ENCODE measurements at places on chromosomes 12 and 14.
A peak's percentile ranks its signal among the peaks of the same experiment; 100 is the strongest.

- H3K4me1 ChIP-seq, result no peaks in the 10 kb centered on the region
- no peak overlapping the region for H3K4me3 ChIP-seq
Observed at GRCh38 chr14:29380826-29381225, 546.8 kb downstream of the PRKD1 start.

GRCh38 chr12:72989458-72989947 lies 717.3 kb downstream of the TRHDE start:
- H3K4me1 ChIP-seq, result no peaks in the 10 kb centered on the region
- H3K36me3 ChIP-seq, result no peaks in the 10 kb centered on the region

- no peak for DNase-seq
- H3K4me3 ChIP-seq, result no peak overlapping the region
- no peaks in the 10 kb centered on the region for H3K4me1 ChIP-seq
- no peaks in the 10 kb centered on the region for H3K36me3 ChIP-seq
- H3K27ac ChIP-seq, result no peak overlapping the region
Observed at GRCh38 chr12:9030776-9031175, 41.4 kb downstream of the KLRG1 start.

GRCh38 chr14:23589606-23590005 lies 11.0 kb upstream of the JPH4 start:
- H3K36me3 ChIP-seq, result no peaks in the 10 kb centered on the region
- H3K27ac ChIP-seq, result no peak overlapping the region
- no peaks in the 10 kb centered on the region for H3K4me1 ChIP-seq
- H3K27me3 ChIP-seq, result no peaks in the 10 kb centered on the region

- DNase-seq, result no peak
- no peaks in the 10 kb centered on the region for H3K36me3 ChIP-seq
- H3K27me3 ChIP-seq, result no peaks in the 10 kb centered on the region
- H3K4me3 ChIP-seq, result no peak overlapping the region
- H3K4me1 ChIP-seq, result no peaks in the 10 kb centered on the region
Observed at GRCh38 chr12:9730591-9730990, 2.3 kb downstream of the CLECL1 start.

DNA sequence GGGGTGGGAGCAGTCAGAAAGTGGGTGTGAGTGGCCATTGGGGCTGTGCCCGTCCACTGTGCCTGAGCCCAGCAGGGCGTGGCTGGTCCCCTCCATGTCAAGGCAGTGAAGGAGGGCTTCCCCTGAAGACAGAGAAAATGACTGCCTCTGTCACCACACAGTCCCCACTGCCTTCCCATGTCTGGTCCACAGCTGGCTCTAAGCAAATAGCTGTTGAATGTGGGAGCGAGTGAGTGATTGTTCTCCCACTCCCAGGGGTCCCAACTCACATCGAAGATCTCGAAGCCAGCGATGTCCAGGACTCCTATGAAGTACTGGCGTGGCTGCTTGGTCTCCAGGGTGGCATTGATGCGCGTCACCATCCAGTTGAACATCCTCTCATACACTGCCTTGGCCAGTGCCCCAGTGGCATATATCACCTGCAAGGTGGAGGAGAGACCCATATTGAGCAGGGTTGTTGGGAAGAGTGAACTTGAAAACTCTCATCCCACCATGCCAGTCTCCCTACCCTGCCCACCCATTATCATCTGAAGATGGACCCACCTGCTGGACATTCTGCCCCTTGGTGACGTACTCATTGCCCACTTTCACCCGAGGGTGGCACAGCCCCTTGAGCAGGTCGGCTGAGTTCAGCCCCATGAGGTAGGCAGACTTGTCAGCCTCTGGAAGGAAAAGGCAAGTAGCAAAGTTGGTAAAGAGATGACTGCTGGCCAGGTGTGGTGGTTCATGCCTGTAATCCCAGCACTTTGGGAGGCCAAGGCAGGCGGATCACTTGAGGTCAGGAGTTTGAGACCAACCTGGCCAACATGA lies 6.6 kb downstream of the MYH7 start:
- H3K27me3 ChIP-seq, result peaks cover 42% of the 10 kb centered on the region
- no peak overlapping the region for H3K27ac ChIP-seq
- H3K36me3 ChIP-seq, result no peaks in the 10 kb centered on the region
- no peak for DNase-seq
- H3K4me1 ChIP-seq, result no peaks in the 10 kb centered on the region
- H3K4me3 ChIP-seq, result no peak overlapping the region

DNA sequence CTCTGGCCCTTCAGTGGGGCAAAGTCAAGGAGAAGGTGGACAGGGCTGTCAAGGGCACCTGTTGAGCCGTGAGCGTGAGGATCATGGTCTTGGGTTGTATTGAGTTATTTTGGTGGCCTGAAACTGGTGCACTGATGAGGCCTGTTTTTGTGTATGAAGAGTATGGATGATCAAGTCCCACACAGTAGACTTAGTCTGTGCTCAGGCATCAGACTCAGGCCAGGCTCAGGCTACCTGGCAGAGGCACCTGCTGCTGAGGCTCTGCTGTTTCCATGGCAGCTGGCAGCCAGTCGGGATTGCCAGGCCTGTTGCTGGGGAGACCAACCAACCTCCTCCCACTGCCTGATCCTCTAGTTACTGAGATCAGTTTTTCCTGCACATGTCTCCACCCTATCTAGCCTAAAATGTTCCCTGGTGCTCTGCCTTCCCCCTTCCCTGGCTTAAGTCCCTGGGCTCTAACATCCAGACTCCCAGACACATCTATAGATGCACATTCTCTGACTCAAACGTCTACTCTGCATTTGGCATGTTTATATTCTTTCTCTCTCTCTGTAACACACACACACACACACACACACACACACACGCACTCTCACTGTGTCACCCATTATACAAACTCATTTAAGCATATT lies 5.1 kb downstream of the JPH4 start:
- H3K4me3 ChIP-seq, result no peak overlapping the region
- DNase-seq, result no peak
- peaks cover 20% of the 10 kb centered on the region for H3K27me3 ChIP-seq
- no peaks in the 10 kb centered on the region for H3K36me3 ChIP-seq

GRCh38 chr12:105876396-105876927 lies 262.3 kb downstream of the NUAK1 start:
- no peaks in the 10 kb centered on the region for H3K36me3 ChIP-seq
- DNase-seq, result no peak
- H3K27ac ChIP-seq, result no peak overlapping the region
- H3K4me3 ChIP-seq, result no peak overlapping the region
- no peaks in the 10 kb centered on the region for H3K27me3 ChIP-seq
- H3K4me1 ChIP-seq, result no peaks in the 10 kb centered on the region

DNA sequence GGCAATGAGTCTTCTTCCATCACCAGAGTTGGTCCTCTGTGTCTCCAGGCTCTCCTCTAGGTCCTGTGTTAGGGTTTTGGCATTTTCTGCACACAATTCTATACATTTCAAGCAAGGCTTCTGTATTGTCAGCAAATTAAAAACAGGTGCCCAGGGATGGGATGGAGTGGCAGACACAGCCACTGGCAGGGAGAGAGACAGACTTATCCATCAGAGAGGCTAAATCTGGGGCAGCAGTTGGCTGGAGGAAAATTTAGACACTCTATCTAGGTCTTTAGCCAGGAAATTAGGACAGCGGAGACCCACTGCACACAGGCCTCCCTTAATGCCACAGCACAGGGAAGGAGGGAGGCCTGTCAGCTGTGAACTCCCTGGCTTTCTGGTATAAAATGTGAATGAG lies 20.2 kb downstream of the PLEKHD1 start:
- no peak for DNase-seq
- no peaks in the 10 kb centered on the region for H3K36me3 ChIP-seq
- H3K4me3 ChIP-seq, result no peak overlapping the region
- H3K4me1 ChIP-seq, result no peaks in the 10 kb centered on the region

DNA sequence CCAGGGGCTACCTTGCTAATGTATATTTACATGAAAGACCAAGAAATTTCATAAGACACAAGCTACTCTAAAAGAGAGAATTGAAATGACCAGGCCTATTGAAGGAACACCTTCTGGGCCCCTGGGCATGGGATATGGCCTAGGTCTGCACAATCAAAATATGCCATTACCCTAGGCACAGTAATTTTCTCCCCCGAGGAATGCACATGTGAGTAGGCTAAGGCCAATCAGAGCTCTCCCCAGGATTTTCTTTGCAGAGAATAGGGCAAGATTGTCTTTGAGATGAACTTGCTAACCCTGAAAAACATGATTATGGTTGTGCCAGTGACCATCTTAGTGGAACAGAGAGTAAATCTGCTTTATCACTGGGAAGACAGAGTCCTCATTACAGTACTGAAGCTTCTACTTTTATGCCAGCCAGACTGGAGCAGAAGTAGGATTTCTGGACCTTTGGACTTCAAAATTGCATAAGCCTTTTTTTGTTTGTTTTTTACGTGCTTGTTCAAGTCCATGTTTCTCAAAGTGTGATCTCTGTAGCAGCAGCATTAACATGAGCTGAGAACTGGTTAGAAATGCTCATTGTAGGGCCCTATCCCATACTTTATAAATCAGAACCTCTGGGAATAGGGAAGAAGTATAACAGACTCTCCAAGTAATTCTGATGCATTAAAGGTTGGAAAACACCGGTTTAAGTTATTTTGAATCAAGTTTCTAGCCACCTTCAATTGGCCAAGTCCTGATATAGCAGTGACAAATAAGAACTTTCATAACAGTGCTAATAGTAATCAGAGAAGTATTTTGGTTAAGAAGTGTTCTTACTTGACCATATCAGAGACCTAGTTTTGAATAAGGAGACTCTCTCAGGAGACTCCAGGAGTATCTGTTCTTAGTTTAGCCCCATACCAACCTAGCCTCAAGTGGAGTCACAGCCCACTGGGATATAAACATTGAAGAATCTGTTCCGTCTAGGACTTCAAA lies 112.9 kb downstream of the LMO3 start:
- no peaks in the 10 kb centered on the region for H3K36me3 ChIP-seq
- H3K4me1 ChIP-seq, result no peaks in the 10 kb centered on the region
- H3K27me3 ChIP-seq, result no peaks in the 10 kb centered on the region

- peak; percentile 66 for DNase-seq
- H3K36me3 ChIP-seq, result no peaks in the 10 kb centered on the region
- no peaks in the 10 kb centered on the region for H3K27me3 ChIP-seq
- peaks cover 54% of the 10 kb centered on the region for H3K4me1 ChIP-seq
Observed at GRCh38 chr12:85466890-85467289, 186.9 kb downstream of the ALX1 start.

DNA sequence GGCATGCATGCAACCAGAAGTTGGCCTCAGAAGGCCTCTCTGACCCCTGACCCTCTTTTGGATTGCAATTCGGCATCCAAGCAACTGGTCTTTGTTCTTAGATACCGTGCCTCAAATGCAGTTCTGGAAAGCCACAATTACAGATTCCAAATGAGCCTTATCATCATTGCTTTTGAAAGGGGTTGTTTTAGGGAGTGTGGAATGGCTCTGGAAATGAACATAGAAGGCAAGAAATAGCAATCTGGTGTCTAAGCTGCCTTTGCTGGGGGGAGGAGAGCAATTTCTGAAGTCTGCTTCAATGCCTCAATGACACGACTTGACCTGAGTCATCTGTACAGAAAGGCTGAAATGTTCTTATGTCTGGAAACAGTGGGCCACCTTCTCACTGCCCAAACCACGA lies 250.1 kb downstream of the NUAK1 start:
- no peak overlapping the region for H3K4me3 ChIP-seq
- DNase-seq, result no peak
- no peaks in the 10 kb centered on the region for H3K36me3 ChIP-seq
- H3K27ac ChIP-seq, result no peak overlapping the region

DNA sequence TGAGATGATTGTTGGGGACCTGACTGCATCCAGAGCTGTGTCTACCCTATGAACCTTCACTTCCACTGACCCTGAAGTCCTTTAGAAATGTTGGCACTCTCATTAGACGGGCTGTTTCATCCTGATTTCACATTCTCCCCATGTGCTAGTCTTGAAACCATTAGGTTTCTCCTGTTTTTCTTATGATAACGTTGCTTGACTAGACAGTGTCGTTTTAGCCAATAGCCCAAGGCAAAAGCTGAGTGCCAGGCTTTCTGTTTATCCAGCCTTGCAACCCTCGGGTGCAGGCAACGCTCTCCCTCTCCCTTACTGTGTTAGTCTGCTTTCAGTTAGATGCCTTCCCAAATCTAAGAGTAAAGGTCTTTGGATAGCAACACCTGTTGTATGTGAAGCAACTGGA lies 30.1 kb downstream of the DACT1 start:
- H3K4me3 ChIP-seq, result no peak overlapping the region
- H3K27ac ChIP-seq, result no peak overlapping the region
- H3K4me1 ChIP-seq, result no peaks in the 10 kb centered on the region

DNA sequence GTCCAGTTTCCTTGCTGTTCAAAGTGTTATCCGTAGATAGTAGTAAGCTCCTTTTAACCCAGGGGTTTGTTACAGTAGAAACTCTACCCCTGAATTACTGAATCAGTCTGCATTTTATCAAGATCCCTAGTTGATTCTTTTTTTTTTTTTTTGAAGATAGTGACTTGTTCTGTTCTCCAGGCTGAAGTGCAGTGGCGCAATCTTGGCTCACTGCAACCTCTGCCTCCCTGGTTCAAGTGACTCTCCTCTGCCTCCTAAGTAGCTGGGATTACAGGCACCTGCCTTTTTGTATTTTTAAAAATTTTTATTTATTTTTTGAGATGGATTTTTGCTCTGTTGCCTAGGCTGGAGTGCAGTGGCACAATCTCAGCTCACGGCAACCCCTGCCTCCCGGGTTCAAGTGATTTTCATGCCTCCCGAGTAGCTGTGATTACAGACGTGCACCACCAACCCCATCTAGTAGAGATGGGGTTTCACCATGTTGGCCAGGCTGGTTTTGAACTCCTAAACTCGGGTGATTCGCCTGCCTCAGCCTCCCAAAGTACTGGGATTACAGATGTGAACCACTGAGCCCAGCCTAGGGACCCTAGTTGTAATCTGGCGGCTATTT lies 10.5 kb downstream of the LARP4 start:
- no peak for DNase-seq
- no peaks in the 10 kb centered on the region for H3K4me1 ChIP-seq
- no peaks in the 10 kb centered on the region for H3K27me3 ChIP-seq
- peaks cover 27% of the 10 kb centered on the region for H3K36me3 ChIP-seq
- H3K4me3 ChIP-seq, result no peak overlapping the region

DNA sequence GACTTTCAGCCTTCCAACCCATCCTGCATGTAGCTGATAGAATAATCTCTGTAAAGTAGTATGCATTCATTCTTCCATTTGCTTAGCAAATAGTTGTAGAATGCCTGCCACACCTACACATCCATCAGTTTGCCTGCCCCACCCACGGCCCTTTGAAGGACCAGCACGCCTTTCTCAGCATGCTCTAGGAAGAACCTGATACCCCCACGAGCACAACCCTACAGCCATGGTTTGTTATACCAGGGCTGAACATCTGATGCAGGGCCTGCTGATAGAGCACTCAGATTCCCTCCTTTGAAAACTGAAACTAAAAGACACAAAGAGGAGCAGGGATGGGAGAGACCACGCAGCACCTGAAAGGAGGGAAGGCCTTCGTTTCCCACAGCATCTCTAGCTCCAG lies 205.1 kb downstream of the ANO2 start:
- no peaks in the 10 kb centered on the region for H3K4me1 ChIP-seq
- H3K4me3 ChIP-seq, result no peak overlapping the region
- no peak for DNase-seq
- no peak overlapping the region for H3K27ac ChIP-seq

- peaks cover 24% of the 10 kb centered on the region for H3K4me1 ChIP-seq
- no peak overlapping the region for H3K4me3 ChIP-seq
- DNase-seq, result peak; percentile 61
- no peaks in the 10 kb centered on the region for H3K36me3 ChIP-seq
- H3K27ac ChIP-seq, result no peak overlapping the region
Observed at GRCh38 chr12:50314636-50315312, 31.5 kb upstream of the LIMA1 start.

- no peaks in the 10 kb centered on the region for H3K27me3 ChIP-seq
- no peaks in the 10 kb centered on the region for H3K4me1 ChIP-seq
- H3K4me3 ChIP-seq, result no peak overlapping the region
- H3K27ac ChIP-seq, result no peak overlapping the region
- no peaks in the 10 kb centered on the region for H3K36me3 ChIP-seq
Observed at GRCh38 chr12:101799774-101800173, 31.0 kb downstream of the GNPTAB start.

GRCh38 chr14:26791117-26791806 lies 193.4 kb upstream of the NOVA1 start:
- H3K36me3 ChIP-seq, result no peaks in the 10 kb centered on the region
- no peak for DNase-seq
- no peak overlapping the region for H3K4me3 ChIP-seq
- no peaks in the 10 kb centered on the region for H3K27me3 ChIP-seq
- no peak overlapping the region for H3K27ac ChIP-seq
